Tibial nerve (tissue), 4 donors: ENCODE measurements at places on chromosomes 13 and 19. TPM values are rescaled to one million over a fixed set of nuclear protein-coding genes. Genes with fewer than 3 reads are reported as not detected.
A peak's percentile ranks its signal among the peaks of the same experiment; 100 is the strongest.

DNA sequence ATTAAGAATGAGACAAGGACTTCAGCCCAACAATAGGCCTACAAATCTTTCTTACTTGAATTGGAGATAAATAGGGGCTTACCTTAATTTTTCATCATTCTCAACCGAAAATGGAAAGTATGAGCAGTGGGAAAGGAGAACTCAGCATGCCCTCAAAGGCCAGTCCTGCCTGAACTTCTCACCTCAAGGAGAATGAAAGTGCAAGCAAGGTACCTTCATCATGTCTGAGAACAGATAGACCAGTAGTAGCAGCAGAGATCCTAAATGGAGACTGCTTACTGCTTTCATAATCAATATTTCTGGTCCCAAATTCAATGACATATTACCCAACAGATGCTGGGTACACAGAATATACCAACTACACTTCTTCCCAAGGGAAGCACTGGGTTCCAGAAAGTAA, 194.0 kb upstream of the SLITRK1 start:
- H3K4me3 ChIP-seq: no peak overlapping the region
- no peaks in the 10 kb centered on the region for H3K27me3 ChIP-seq
- no peak overlapping the region for H3K27ac ChIP-seq
- no peaks in the 10 kb centered on the region for H3K36me3 ChIP-seq

DNA sequence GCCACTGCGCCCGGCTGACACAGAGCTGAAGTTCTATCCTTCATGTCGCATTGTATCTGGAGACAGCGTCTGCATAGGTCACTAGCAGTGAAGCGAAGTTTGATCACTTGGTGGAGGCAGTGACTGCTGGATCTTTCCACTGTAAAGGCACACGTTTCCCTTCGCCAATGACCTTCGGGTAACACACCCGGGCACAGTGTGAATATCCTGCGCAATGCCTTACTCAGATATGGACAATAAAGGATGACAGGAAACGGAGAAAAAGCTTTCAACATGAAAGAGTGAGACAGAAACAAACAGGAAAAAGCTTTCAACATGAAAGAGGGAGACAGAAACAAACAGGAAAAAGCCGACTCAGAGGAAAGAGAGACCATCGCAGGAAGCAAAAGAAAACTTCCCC, 17.1 kb downstream of the ARL11 start:
- DNase-seq: no peak
- no peaks in the 10 kb centered on the region for H3K4me1 ChIP-seq
- H3K36me3 ChIP-seq: no peaks in the 10 kb centered on the region

- no peak for DNase-seq
- H3K36me3 ChIP-seq: no peaks in the 10 kb centered on the region
- H3K4me1 ChIP-seq: no peaks in the 10 kb centered on the region
These were observed 57.8 kb upstream of the POSTN start for GRCh38 chr13:37656247-37656940.

GRCh38 chr19:17454576-17455071, 6.1 kb downstream of the NXNL1 start:
- no peak overlapping the region for H3K27ac ChIP-seq
- DNase-seq: no peak
- H3K27me3 ChIP-seq: no peaks in the 10 kb centered on the region
- H3K4me1 ChIP-seq: no peaks in the 10 kb centered on the region

DNA sequence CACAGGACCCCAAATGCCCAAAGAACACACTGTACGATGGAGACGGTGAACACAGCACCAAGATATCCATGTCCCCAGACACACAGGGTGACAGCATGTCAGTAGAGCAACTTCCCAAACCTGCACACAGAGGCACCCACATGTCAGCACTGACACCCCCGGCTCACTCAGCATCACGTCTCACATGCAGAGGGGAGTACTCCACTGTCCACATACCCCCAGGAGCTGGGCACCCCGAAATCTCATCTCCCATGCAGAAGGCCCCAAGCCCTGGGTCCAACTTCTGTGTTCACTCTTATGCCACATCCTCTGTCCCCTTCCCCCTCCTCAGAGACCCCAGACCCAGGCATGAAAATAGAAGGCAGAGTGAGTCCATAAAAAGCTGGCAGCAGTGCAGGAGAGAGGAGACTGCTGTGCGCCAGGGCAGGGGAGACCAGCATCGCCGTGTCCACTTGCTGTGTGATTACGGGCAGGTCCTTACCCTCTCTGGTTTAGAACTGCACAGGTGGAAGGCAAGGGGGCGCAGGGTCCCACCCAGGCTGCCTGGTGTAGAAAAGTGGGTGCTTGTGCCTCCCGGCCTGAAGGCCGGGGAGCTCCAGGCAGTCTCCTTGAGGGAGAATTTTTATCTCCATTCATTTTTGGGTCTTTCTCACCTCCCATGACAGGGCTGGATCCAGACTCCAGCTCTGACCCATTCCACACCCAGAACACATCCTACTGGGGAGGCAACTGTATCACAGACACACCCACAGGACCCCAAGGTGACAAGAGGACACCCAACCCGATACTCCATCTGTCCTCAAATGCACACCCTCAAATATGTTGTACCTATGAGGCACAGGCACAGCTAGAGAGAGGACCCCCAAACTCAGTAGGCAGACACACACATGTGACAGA, 17.0 kb downstream of the ERFL start:
- H3K4me1 ChIP-seq: no peaks in the 10 kb centered on the region
- H3K36me3 ChIP-seq: peaks cover 2% of the 10 kb centered on the region
- H3K4me3 ChIP-seq: no peak overlapping the region
- H3K27ac ChIP-seq: no peak overlapping the region

DNA sequence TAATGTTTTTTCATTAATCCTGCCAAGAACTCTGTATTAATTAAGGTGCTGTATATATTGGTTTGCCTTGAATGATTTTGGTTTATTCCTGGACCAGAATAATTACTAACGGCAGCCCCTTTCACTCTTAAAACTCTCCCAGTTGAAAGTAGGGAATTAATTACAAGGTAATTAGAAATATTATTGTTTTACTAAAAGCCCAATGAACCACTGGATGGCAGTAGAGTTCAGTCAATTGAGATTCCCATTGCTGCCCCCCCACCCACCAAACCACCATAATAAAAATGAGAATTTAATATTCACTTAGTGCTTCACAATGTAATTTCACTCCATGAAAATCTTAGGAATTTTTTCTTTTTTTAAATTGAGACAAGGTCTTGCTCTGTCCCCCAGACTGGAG, 13.7 kb downstream of the WBP4 start:
- peaks cover 99% of the 10 kb centered on the region for H3K36me3 ChIP-seq
- H3K27me3 ChIP-seq: no peaks in the 10 kb centered on the region
- H3K4me3 ChIP-seq: no peak overlapping the region
- no peak overlapping the region for H3K27ac ChIP-seq

GRCh38 chr13:95684418-95684817, 7.5 kb downstream of the DNAJC3 start:
- DNase-seq: no peak
- no peak overlapping the region for H3K27ac ChIP-seq

GRCh38 chr13:80265348-80265747, 75.6 kb downstream of the SPRY2 start:
- H3K4me1 ChIP-seq: no peaks in the 10 kb centered on the region
- no peak for DNase-seq

- no peak overlapping the region for H3K4me3 ChIP-seq
- no peaks in the 10 kb centered on the region for H3K27me3 ChIP-seq
- H3K27ac ChIP-seq: no peak overlapping the region
- no peak for DNase-seq
These were observed 30.7 kb upstream of the LPAR6 start for GRCh38 chr13:48443442-48444208.

DNA sequence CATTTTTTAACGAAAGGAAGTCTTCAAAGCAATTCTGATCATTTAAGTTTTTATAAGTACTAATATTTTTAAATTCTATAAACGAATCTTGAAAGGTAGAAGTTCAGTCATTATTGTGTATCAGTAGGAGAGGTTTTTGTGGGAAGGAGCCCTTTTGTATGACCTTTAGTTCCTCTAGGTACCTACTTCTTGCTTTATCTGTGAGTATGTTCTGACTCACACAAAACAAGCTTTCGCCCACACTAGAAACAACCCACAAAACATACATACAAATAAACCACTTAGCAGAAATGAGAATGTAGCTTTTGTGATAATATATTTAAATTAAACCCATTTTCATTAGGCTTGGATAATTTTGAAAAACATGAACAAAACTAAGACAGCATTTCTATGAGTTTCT, 27.8 kb downstream of the ERCC5 start:
- H3K4me1 ChIP-seq: no peaks in the 10 kb centered on the region
- H3K27ac ChIP-seq: no peak overlapping the region
- no peaks in the 10 kb centered on the region for H3K27me3 ChIP-seq
- no peak overlapping the region for H3K4me3 ChIP-seq
- DNase-seq: no peak

- no peaks in the 10 kb centered on the region for H3K36me3 ChIP-seq
- no peaks in the 10 kb centered on the region for H3K4me1 ChIP-seq
- H3K27ac ChIP-seq: no peak overlapping the region
- DNase-seq: no peak
These were observed 114.6 kb downstream of the TDRD3 start for GRCh38 chr13:60511637-60512036.

DNA sequence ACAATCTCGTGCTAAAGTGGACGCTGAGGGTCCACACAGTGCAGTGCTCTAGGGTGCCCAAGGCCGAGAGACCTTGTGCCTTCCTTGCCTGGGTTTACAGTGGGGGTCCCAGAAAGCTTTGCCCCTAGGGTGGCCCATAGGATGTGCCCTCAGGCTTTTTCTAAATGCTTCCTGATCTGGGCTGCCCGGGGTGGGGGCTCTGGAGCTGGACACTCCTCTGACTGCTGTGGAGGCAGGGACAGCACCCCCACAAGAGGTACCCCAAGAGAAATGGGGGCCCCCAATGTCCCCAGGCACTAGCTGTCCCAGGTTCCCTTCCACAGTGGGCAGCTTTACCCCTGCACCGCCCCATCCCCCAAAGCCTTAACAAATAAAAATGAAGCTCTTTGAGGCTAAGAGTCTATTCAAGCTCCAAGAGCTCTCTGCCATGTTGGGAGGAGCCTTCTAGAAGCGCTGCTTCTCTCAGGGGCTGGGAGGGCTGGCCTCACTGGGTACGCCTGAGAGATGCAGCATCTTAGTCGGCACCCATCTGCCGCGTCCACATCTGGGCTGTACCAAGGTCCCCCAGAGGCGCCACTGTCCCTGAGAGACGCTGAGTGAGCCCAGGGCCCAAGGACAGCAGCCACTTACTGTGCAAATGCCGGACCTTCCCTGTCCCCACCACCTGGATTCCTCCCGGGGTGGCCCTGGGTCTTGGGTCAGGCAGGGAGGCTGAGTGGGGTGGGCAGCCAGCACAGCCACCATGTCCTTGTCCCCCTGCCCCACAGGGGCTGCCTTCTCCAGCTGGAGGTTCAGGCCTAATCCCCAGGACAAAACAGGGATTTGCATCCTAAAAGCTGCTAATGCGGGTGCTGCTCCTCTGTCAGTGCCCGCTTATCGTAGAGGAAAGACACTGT, 27.4 kb downstream of the CEBPA start:
- H3K27me3 ChIP-seq: no peaks in the 10 kb centered on the region
- H3K27ac ChIP-seq: no peak overlapping the region
- peaks cover 21% of the 10 kb centered on the region for H3K4me1 ChIP-seq
- no peak overlapping the region for H3K4me3 ChIP-seq
- H3K36me3 ChIP-seq: no peaks in the 10 kb centered on the region

GRCh38 chr19:2391118-2391725, 31.2 kb downstream of the TMPRSS9 start:
- H3K4me1 ChIP-seq: no peaks in the 10 kb centered on the region
- no peak overlapping the region for H3K4me3 ChIP-seq
- H3K36me3 ChIP-seq: no peaks in the 10 kb centered on the region
- no peaks in the 10 kb centered on the region for H3K27me3 ChIP-seq
- peak; percentile 23 for DNase-seq

- peaks cover 17% of the 10 kb centered on the region for H3K27me3 ChIP-seq
- no peak overlapping the region for H3K4me3 ChIP-seq
- no peak for DNase-seq
- no peak overlapping the region for H3K27ac ChIP-seq
- H3K4me1 ChIP-seq: no peaks in the 10 kb centered on the region
These were observed 41.1 kb upstream of the GTF3A start for GRCh38 chr13:27383104-27383921.

DNA sequence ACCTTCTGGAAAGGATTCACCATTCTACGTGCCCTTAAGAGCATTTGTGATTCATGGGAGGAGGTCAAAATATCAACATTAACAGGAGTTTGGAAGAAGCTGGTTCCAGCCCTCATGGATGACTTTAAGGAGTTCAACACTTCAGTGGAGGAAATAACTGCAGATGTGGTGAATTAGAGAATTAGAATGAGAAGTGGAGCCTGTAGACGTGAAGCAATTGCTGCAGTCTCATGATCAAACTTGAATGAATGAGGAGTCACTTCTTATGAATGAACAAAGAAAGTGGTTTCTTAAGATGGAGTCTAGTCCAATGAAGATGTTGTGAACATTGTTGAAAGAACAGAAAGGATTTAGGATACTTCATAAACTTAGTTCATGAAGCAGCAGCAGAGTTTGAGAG, 129.1 kb downstream of the TNFRSF19 start:
- no peaks in the 10 kb centered on the region for H3K36me3 ChIP-seq
- peaks cover 40% of the 10 kb centered on the region for H3K4me1 ChIP-seq
- no peak overlapping the region for H3K4me3 ChIP-seq
- no peak for DNase-seq

DNA sequence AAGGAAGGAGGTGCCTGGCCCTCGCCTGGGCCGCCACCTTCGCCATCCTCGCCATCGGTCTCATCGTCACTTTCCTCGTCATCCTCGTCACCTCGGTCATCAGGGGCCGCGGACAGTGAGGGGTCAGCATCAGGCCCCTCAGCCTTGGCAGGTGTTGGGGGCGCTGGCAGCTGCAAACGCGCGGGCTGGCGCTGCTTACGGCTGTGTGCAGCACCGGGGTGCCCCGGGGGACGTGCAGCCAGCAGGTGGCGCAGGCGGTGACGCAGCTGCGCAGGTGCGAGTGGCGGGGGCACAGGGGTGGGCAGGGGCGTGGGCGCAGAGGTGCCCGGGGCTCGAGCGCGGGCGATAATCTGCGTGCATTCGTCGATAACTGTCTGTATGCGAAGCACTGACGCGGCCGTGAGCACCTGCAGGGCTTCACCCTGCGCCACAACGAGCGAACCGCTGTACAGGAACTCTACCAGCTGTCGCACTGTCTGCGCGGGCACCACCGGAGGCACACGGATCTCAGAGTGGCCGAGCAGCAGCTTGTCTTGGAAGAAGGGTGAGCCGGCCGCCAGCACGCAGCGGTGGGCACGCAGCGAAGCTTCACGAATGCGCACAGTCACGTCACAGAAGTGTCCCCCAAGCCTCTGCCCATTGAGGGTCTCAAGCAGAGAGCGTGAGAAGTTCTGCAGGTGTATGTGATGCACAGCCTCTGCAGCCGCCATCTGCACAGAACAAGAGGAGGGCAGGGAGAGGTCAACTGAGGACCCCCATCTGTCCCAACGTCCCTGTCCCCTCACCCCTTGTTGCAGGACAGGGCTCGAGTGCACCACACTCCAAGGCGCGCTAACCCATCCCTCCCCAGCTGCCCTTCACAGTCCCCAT, 2.4 kb downstream of the ZBTB45 start:
- DNase-seq: no peak
- H3K27me3 ChIP-seq: no peaks in the 10 kb centered on the region
- H3K36me3 ChIP-seq: no peaks in the 10 kb centered on the region
- peak overlapping the region; percentile 98 for H3K27ac ChIP-seq
- peaks cover 25% of the 10 kb centered on the region for H3K4me1 ChIP-seq

Gene VSTM1
- not detected for total RNA-seq

Gene HSD17B14
- total RNA-seq: 20.1 TPM

Gene ZNF649
- 11.4 TPM for total RNA-seq

Gene NOVA2
- 1.5 TPM for total RNA-seq

Gene MBD3L5
- not detected for total RNA-seq

Gene CLC
- not detected for total RNA-seq

Gene DNAJC15
- 9.2 TPM for total RNA-seq

Gene ZNF99
- total RNA-seq: 0.87 TPM
